ENCODE measurements at places on chromosomes 3 and 15.

DNA sequence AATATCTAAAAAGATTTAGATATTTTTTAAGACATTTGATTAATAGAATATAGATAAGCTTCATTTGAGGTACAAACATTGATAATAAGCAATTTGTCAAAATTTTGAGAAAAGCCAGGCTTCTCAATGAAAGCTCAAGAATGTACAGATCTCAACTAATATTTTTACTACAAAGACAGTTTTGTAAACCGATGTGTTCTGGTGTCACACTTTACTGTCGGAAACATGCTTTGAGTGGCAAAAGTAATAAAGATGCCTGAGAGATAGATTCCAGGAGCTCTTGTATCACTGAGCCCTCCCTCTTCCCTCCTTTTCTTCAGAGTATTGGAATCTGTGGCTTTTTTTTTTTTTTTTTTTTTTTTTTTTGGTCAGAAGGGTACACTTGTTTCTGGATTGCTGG lies 45.0 kb upstream of the THRB start:
- DNase-seq = no peak

DNA sequence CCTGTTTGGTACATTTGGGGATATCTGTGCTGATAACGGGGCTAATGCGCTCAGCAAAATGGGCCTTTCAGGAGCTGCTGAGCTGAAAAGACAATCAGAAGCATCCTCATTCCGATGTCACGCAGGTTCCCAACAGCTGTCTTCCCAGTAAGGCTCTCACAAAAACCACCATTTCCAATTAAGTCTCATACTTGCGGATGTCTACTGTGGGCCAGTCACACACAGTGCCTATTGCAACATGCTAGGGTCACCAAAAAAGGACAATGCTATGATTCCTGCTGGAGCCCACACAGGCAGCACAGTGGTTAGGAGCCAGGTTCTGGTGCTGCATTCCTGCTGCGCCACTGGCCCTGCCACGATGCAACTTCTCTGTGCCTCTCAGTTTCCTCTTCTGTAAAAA lies 16.4 kb upstream of the LDHAL6B start:
- DNase-seq = no peak

DNA sequence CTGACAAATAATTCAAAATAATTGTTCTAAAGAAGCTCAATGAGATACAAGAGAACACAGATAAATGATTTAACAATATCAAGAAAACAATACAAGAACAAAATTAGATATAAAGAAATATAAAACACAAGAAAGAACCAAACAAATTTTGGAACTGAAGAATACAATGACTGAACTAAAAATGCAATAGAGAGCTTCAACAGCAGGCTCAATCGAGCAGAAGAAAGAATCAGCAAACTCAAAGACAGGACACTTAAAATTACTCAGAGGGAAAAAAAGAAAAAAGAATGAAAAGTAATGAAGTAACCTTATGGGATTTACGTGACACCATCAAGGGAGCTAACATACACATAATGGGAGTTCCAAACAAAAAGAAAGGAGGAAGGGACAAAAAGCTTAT lies 32.1 kb downstream of the CCDC54 start:
- no peak for DNase-seq

- DNase-seq = no peak
These were observed 147.3 kb downstream of the SMAD6 start for GRCh38 chr15:66849393-66849745.

Data from fibroblast of skin of right quadriceps (primary cell).